Amygdala (tissue), 56 donors: ENCODE measurements at places on chromosomes 16 and 17.
A peak's percentile ranks its signal among the peaks of the same experiment; 100 is the strongest.

DNA sequence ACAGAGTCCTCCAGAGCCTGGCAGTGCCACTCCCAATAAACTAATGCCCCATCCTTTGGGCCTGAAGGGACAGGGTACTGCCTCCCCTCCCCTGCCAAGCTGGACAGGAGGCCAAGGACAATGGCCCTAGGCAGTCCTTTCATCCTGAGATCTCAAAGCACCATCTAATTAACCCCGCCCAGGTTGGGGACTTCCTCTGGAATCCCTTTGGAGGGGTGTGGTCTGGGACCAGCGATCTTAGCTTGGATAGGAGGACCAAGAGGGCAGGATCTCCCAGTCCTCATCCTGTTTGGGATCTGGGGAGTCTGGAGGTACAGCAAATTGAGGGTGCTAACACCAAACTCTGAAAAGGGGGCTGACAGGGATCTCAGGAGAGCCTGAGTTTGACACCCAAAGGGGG, 18.2 kb upstream of the SP6 start:
- no peak for DNase-seq

GRCh38 chr16:80554033-80554432, 13.2 kb downstream of the DYNLRB2 start:
- DNase-seq, result no peak

DNA sequence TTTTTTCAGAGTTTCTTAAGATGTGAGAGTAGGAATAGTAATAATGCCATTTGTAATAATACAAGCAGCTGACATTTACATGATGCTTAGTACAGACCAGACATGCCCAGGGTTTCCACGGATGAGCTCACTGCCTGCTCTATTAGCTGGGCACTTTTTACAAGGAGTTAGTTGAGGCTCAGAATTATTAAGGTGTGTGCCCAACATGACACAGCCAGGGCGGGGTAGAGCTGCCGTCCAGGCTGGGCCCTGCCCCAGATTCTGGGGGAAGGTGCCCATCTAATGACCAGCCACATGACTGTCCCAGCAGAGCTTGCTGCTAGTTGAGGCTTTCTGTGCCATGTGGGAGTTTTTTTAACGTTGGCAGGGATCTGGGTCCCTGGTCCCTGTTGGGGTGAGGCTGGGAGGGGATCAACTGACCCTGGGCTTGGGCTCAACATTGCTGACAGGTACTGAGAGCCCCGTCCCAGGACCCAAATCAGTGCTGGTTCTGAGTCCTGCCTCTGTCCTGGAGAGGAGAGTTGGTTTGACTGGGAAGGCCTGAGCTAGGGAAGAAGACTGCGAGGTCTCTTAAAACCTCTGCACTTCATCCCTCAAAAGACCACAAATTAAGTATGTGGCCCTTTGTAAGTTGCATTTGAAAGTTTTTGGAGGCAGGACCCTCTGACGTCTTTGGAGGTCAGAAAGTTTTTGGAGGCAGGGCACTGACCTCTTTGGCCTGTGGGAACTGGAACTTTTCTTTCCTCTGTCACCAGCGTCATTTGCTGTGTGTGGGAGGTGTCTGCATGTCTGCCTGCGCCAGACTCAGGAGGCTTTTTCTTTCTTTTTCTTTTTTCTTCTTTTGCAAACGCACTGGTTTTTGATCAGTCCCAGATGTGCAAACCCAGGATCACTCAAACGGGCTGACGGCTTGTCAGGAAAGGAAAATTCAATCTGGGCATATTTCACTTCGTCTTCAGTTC, 2.2 kb downstream of the CRISPLD2 start:
- DNase-seq, result no peak

DNA sequence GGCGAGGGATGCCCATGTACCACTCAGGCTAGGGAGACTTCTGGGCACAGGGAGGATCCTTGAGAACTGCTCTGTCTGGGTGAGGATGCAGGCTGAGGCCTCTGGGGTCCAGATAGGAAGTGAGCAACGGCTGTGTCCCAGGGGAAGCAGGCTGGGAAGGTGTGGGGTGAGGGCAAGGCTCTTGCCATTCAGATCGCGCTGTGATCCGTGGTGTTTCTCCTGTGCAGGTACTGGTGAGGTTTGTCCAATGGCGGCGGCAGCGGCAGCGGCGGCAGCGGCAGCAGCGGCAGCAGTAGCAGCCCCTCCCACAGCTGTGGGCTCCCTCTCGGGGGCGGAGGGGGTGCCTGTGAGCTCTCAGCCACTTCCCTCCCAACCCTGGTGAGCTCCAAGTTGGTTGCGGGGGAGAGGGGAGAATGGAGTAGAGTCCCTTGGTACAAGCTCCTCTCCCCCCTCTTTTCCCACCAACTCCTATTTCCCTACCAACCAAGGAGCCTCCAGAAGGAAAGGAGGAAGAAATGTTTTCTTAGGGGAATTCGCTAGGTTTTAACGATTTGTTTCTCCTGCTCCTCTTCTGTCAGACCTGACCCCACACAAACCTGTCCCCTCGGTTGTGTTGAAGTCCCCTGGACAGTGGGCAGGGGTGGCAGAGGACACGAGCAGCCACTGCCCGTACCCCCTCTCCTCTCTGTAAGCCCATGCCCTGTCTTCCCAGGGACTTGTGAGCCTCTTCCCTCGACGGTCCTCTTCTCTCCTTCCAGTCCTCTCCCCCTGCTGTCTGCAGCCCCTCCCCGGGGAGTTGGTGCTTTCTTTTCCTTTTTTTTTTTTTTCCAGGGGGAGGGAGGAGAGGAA, 1.9 kb upstream of the PRRT2 start:
- DNase-seq, result no peak

DNA sequence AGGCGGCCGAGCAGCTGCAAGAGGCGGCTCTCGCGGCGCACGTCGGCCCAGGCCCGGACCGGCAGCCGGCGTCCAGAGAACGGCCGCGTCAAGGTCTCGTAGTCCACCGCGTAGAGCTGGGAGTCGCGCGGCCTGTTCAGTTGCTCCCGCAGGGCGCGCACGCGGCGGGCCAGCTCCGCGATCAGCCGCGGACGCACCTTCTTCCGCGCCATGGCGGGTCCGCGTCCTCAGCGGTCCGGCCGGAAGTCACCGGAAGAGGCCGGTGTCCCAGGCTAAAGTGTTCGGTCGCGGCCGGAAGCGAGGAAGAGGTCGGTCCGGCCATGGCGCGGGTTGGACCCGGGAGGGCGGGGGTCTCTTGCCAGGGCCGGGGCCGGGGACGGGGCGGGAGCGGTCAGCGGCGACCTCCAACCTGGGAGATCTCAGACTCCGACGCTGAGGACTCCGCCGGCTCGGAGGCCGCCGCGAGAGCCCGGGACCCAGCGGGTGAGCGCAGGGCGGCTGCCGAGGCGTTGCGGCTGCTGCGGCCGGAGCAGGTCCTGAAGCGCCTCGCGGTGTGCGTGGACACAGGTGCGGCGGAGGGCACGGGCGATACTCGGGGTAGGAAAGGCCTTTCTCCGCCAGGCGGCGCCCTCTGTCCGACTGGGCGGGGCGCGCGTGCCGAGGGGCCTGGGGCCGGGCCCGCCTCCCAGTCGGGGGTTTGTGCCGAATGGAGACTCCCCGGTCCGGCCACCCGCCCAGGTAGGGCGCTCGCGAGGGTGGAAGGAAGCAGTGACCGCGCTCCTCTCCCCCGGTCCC, at the start of gene MRPS34:
Gene MRPS34, minus strand, starts transcription at position 227 of the 795 bp plus-strand sequence. Its CDS starts 15 bp downstream, at position 212.
- peak; percentile 48 for DNase-seq

DNA sequence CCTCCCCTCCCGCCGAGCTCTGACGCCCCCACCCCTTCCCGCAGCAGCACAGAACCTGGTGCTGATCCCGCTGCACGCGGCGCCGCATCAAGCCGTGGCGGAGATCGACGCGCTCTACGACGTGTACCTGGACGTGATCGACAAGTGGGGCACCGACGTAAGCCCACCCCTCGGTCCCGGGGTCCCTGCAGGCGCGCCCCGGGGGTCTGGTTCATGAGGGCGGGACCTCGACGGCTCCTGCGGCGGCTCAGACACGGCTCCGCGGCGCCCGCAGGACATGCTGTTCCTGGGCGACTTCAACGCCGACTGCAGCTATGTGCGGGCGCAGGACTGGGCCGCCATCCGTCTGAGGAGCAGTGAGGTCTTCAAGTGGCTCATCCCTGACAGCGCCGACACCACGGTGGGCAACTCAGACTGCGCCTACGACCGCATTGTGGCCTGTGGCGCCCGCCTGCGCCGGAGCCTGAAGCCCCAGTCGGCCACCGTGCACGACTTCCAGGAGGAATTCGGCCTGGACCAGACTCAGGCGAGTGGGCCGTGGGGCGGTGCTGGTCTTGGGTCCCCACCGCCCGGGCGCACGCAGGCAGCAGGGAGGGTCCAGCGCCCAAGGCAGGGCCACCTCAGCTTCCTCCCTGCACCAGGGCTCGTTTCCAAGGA, 1.4 kb downstream of the DNASE1L2 start:
- no peak for DNase-seq

DNA sequence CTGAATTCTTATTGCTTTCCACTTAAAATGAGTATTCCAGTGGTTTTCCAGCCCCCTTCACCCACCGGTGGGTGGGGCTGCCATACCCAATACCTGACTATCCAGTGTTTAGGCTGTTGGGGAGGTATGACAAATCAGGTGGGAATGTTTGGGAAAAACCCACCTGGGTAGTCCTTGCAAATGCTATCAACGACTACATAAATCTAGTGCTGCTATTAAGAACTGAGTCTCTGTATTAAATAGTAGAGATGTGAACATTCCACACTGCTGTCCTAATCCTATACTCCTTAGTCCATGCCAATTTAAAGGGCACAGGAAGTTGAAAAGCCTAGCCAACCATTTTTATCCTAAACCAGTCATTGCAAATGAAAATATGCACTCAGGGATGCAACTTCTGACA, 126.6 kb downstream of the AXIN2 start:
- DNase-seq, result no peak

GRCh38 chr16:7316281-7316888, 16.3 kb upstream of the RBFOX1 start:
- no peak for DNase-seq

DNA sequence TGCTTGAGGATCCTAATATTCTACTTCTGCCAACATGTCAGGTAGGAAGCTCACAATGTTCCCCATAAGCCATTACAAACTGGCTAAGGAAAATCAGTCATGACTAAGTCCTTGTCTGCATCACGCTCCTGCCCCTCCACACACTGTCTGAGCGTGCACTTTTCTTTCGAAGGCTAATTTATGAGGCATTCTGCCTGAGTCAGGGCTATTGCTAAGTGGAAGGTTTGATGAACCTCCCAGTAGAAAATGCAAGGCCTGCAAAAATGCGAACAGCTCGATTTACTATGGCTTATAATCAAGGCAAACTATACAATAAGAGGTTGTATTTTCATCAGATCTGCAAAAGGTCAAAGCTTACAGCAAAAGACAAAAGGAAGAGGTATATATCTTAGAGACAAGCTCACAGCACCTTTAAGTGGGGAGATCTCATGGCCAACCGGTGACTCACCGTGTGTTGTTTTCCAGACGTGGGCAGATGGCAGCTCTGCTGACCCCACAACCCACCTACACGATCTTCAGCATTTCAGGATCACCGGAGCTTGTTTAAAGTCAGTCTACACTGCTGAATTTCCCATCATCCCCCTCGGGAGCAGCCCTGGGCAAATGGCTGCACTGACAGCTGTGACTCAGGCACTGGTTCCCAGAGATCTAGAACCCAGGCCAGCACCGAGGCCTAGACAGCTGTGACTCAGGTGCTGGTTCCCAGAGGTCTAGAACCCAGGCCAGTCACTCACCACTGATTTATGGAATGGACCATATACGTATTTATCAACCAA, 26.1 kb downstream of the MEAK7 start:
- no peak for DNase-seq

- DNase-seq, result no peak
Observed at GRCh38 chr17:47605011-47605410, 44.7 kb upstream of the KPNB1 start.

DNA sequence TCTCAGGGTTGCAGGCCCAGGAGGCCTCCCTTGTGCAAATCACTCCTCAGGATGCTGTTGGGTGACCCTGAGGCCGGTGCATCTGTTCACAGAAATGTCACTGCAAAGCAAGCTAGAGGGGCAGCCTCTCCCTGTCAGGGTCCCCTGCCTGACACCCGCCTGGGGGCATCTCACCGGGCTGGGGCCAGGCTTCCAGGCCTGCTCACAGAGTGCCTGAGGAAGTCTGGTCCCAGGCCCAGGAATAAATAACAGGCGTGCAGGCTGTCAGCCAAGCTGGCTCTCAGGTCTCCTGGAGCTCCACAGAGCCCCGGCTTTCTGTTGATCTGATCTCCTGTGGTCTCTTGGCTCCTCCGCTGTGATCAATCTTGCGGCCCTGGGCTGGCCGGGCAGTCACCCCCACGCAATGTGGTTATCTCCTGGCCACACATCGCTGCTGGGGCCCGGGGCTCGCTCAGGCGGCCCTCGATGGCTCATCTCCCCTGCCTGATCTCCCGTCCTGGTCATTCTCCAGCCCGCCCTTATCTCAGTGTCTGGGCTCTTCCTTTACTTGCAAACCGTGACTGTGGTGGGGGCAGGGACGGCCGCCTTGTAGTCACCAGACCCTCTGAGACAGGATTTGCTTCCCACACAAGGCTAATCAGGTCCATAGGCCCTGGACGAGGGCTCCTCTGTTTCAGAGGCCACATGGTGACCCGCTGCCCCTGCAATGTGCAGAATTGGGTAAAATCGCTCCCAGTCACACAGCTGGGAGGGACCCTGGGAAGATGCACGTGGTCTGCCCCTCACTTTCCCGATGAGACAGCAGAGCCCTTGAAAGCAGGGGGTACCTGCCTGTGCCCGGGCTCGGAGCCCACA, 231.2 kb upstream of the GSE1 start:
- no peak for DNase-seq

GRCh38 chr16:86127366-86127765, 228.4 kb downstream of the IRF8 start:
- DNase-seq, result no peak

DNA sequence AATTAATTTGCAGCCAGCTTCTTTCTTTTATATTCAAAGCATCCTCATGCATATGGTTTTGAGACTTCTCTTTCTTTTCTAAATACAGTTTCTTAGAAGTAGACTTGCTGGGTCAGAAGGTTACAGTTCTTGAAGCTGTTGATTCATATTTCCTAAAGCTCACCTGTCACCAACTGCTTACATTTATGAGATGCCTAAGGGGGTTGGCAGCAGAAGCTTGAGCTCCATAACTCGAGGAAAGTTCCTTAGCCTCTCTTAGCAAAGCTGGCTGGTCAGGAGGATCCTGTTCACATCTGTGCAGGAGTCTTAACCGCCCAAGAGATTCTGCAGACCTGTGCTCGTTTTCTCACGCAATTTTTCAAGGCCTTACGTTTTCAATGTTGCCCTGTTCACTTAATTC, 218.8 kb downstream of the SNX29 start:
- DNase-seq, result no peak

- no peak for DNase-seq
Observed at GRCh38 chr16:291539-291938, 8.6 kb downstream of the PDIA2 start.
